ENCODE measurements at places on chromosomes 1 and 21.

- DNase-seq: no peak
Measured at GRCh38 chr1:225974454-225974853, 24.7 kb downstream of the SDE2 start.

GRCh38 chr1:205062895-205063294 is 19.9 kb downstream of the CNTN2 start:
- no peak for DNase-seq

DNA sequence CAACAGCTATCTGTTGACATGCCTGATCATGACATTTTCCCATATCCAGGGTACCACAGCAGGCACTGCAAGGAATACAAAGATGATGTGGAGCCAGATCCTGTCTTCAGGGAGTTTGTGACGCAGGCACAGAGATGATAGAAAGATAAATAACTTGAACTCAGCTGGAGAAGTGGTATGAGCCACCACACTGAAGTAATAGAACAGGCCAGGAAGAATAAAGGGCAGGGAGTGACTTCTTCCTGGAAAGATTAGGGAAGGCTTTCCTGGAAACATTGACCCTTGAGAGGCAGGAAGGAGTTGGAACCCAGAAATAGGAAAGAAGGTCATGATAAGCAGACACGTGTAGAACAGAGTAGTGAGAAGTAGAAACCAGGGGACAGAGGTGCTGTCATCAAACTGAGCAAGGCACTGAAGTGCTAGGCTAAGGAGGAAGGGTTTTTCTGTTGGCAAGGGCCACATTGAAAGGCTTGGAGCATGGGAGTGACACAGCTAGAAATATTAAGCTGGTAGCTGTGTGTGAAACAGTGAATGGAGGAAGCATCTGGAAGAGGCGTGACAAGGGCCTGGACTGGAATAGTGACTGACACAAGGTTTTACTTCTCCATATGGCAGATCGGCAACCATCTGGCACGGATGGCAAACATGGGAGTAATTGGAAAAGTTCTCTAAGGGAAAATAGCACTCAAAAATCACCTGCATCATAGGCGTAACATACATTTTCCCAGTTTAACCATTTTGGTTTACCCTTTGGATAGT is 68.4 kb downstream of the AK5 start:
- DNase-seq: no peak

- DNase-seq: no peak
Measured at GRCh38 chr1:198627436-198628066, 11.3 kb upstream of the PTPRC start.
